Endodermal cell (in vitro differentiated cells): ENCODE measurements at places on chromosomes 5 and 9.

GRCh38 chr5:79143684-79144379 lies 32.2 kb downstream of the BHMT start:
- no peak for DNase-seq

GRCh38 chr9:76812591-76812990 lies 48.4 kb downstream of the PCA3 start:
- DNase-seq: no peak

- no peak for DNase-seq
These were observed 2.3 kb downstream of the FAM170A start for GRCh38 chr5:119631660-119632059.

DNA sequence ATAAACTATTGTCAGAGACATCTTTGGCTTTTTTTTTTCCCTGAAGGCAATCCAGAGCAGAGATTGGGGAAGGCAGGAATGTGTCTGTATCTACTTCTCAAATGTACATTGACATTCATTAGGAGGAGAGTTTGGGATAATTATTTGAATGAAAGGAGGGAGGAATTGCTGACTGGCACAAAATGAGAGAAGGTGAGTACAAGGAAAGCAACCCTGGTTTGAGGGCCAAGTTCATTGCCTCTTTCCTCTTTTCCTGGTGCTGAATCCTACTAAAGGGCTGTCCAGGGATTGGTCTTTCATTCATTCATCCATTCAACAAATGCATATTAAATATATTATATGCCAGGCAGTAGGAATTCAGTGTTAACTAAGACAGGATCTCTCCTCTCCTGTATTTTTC lies 18.8 kb upstream of the ANKHD1 start:
- DNase-seq: no peak

DNA sequence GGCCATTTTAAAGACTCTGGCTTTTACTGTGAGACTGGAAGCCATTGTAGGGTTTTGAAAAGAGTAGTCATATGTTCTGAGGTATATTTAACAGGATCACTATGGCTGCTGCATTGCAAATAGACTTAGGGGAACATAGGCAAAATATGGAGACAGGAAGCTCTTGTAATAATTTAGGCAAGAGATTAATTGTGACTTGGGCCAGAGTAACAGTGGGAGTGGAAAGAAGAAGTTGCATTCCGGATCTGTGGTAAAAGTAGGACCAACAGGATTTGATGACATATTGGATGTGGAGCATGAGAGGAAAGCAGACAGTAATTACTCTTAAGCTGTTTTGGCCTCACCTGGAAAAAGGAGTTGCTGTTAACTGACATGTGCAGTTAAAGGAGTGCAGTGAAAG lies 85.6 kb downstream of the SMIM15 start:
- DNase-seq: no peak

DNA sequence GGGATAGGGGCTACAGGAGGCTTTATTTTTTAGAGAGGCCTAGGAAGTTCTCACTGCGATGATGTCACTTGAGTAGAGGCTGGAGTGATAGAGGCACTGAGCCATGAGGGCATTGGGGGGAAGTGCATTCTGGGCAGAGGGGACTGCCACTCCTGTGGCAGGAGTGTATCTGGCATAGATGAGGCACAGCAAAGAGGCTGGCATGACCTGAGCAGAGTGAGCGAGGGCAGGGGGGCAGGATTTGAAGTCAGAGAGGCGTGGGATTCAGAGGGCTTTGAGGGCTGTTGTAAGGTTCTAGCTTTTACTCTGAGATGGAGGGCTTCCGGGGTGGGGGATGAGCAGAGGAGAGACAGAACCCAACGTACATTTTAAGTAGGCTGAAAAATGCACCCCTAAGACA lies 91.9 kb upstream of the SH3PXD2B start:
- peak; percentile 15 for DNase-seq
